Fibroblast of gingiva (primary cell): ENCODE measurements at places on chromosomes 5 and 9.

DNA sequence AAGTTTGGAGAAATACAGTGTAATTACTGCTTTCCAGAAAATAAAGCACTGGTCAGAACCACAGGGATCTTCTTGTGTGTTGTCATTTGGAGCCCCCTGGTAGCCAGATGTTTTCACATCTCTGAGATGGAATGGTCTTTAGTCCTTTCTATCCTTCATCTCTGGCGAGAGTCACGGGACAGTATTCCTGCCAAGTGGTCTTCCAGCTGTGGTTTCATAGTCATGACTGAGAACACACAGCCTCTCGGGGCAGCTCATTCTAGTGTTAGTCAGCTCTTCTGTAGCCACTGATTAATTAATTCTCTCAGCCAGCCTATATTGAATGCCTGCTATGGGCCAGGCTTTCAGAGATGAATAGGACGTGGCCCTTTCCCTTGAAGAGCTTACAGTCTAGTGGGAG lies 34.1 kb downstream of the HMGXB3 start:
- peak; percentile 70 for DNase-seq

GRCh38 chr5:18395126-18396110 lies 761.2 kb downstream of the TAF11L14 start:
- DNase-seq, result no peak

- no peak for DNase-seq
These were observed 30.1 kb downstream of the B4GALT1 start for GRCh38 chr9:33136721-33137670.

DNA sequence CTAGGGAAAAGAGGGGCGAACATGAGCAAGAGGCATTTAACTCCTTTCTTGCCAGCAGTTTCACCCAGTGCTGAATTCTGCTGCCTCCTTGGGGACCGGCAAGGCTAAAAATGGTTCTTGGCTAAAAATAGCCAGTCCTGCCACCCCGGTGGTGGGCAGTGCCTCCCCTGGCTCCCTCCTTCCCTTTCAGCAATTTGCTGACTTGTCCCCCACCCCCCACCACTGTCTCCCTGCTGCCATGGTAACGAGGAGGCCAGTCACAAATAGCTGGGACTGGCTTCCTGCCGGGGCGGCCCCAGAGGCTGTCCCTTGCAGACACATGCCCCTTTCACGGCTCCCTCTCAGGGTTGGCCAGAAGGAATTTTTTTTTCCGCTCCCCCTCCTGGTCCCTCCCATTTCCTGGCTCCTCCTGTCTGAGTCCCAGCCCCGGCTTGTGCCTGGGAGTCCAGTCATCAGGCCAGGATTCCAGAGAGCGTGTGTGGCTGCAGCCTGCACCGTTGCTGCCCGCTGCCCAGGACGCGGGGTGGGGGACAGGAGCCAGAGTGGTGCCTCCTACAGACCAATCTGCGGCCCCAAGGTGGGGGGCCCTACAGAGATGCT lies 130.3 kb downstream of the RGS3 start:
- DNase-seq, result peak; percentile 98

DNA sequence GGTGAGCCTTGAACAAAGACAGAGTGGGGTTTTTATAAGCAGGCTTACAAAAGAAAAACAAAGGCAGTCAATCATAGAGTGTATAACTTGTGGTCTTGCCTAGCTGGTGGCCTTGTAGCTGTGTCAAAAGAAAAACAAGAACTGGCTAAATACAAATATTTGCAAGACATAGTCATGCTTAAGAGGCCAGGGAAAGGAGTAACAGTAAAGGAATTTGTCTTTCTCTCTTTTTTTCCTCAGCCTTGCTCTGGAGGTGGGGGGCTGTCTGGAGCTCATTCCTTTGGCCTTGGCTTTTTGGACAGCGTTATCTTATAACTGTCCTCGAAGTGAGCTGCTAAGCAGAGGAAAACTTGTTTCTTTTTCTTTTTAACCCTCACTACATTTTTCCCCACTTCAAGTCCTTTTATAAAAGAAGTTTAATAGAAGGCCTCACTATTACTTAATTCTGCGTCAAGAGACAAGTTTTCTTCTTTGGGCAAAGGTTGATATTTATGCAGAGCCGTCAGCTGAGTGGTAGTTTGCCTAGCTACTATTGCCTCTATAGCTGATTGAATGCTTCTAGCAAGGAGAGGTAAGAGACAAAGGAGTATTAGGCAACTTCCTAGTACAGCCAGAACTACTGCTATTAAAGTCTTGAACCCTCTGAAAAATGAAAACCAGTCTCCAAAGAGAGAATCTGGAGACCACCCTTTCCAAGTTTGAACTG lies 14.3 kb downstream of the CEL start:
- peak; percentile 81 for DNase-seq

GRCh38 chr9:131310833-131311554 lies 21.5 kb downstream of the PLPP7 start:
- DNase-seq, result no peak

DNA sequence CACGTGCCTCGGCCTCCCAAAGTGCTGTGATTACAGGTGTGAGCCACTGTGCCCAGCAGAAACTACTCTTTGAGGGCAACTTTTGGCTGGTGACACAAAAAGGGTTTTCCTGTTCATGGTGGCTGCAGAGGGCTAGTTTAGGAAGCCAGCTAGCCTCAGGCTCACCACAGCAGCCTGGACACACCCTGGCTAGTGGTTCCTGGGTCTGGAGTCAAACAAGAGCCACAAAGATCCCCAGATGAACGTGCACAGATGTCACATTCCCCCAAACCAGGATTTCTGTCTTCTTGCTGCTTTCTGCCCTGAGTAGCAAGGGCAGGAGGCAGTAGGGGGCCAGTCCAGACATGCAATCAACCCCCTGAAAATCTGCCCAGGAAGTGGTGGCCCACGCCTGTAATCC lies 6.8 kb downstream of the HBEGF start:
- no peak for DNase-seq

GRCh38 chr5:84253946-84254345 lies 130.7 kb downstream of the EDIL3 start:
- no peak for DNase-seq

GRCh38 chr5:74183041-74183440 lies 457.5 kb downstream of the ENC1 start:
- DNase-seq, result no peak

GRCh38 chr9:135144581-135145170 lies 57.2 kb downstream of the OLFM1 start:
- no peak for DNase-seq

- no peak for DNase-seq
These were observed 117.5 kb upstream of the MTAP start for GRCh38 chr9:21684831-21685362.

- DNase-seq, result no peak
These were observed 53.1 kb upstream of the S1PR3 start for GRCh38 chr9:88938189-88938588.

DNA sequence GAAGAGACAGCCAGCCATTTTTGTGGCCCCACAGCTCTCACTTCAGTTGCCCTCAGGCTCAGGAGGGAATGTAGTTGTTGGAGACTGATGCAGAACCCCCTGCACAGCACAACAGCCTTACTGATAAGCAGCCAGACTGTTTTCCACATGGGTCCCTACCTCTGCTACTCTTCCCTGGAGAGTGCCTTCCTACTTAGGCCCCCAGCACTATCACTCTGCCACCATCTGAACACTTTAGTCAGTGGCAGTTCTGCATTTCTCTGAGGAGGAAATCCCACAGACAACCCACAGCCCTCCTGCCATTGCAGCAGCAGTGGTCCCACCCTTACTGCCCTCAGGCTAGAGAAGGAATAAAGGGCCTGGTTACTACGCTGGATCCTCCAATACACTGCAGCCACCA lies 61.8 kb upstream of the PTPRD start:
- no peak for DNase-seq

DNA sequence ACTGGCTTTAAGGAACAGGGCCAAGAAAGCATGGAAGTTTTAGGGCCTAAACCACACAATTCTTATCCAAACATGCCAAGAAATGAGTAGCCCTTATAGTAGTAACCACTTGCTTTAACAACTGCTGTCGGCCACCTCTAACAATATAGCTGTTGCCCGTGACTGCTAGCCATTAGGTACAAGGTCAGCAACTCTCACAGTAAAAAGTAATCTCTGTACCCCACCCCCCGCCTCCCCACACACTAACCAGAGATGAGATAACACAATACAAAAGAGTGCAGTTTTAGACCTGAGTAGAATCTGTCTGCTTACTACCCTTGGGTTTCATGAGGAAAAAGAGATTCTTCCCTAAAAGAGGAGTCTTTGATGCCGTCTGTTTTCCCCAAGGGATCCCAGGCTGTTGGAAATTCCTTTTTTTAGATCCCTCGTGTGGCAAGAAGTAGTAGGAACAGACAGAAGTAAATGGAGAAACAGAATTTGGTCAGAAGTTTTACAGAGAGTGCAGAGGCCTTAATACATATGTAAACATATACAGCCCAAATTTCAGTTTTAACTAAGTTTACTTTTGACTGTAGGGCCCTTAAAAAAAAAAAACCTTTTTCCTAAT lies 94.3 kb downstream of the WDR41 start:
- DNase-seq, result no peak

GRCh38 chr9:69195668-69196067 lies 21.6 kb downstream of the TJP2 start:
- DNase-seq, result peak; percentile 19

DNA sequence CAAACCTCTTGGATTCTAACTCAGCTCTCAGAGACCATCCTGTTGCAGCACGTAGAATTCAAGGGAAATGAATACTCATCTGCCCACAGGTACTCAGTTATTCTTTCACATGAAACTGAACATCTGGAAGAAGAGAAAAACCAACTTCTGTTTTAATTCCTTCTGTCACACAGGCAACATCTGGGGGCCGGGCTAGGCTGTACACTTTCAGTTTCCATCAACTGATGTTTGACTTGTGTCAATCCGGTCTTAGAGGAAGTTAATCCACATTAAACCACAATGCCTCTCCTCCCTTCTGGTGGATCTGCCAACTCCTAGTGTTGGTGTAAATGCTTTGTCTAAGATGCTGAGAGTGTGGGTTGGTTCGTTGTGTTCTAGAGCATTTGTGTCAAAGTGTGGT lies 17.6 kb downstream of the DMRT3 start:
- DNase-seq, result no peak

DNA sequence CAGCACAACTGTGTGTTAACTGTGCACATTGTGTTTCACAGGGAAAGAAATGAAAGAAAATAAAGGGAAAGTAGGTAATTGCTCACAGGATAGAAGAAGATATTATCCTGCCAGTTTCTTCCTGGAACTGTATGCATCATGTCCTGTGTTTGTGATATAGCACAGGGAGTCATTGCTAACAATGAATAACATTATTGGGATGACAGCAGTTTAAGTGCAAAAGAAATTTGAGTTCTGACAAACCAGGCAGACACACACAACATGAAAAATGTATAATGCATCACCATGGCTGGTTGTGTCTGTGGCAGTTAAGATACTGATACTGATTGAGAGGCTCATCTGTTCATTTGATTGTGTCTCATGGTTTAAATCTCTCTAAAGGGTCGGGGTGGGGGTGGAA lies 145.4 kb downstream of the SPATA31D1 start:
- DNase-seq, result no peak

GRCh38 chr5:115386657-115387056 lies 90.2 kb upstream of the CCDC112 start:
- DNase-seq, result no peak

GRCh38 chr5:6820851-6821479 lies 107.7 kb downstream of the TENT4A start:
- no peak for DNase-seq

- DNase-seq, result no peak
These were observed 164.3 kb upstream of the BRINP1 start for GRCh38 chr9:119533504-119533903.

DNA sequence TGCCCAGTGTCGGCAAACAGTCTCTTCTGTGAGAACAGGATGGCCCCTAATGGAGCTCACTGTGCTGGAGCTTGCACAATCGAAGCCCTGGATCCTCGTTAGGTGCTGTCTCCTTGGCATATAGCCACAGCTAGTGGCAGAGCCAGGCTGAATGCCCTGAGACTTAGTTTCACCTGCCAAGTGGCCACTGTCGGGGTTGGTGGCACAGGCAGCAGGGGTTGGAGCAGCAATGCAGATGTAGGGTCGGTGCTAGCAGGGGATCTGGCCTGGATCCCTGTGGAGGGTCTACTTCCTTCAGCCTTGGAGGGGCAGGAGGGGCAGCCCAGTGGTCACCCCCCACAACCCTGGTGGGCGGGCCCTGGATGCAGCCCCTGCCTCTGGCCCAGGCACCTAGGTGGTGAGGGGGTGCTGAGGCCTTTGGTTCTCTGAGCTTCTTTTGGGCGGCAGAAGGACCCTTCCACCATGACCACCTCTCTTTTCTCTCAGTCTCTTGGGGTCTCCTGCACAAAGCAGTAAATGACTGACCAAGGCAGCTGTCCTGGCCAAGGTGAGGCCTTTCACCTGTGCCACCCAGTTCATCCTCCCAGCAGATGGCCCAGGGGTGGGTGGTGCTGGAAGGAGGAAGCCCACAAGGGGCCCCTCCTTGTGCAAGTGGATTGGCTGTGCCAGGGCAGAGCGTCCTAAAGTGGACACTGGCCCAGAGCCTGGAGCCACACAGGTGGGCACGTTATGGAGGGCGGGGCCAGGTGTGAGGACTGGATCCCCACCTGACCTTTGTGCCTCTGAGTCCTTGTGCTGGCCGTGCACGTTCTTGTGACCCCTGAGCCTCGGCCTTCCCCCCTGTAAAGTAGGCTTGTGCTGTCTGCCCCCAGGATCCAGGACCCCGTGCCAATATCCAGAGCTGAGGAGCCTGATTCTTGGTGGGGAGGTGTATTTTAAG lies 44.8 kb downstream of the PHF2 start:
- DNase-seq, result no peak

- no peak for DNase-seq
These were observed 26.7 kb upstream of the XPA start for GRCh38 chr9:97723819-97724218.

GRCh38 chr5:61281686-61282085 lies 50.4 kb upstream of the ZSWIM6 start:
- DNase-seq, result no peak

- peak; percentile 13 for DNase-seq
These were observed 48.5 kb downstream of the SIL1 start for GRCh38 chr5:139149477-139150199.

DNA sequence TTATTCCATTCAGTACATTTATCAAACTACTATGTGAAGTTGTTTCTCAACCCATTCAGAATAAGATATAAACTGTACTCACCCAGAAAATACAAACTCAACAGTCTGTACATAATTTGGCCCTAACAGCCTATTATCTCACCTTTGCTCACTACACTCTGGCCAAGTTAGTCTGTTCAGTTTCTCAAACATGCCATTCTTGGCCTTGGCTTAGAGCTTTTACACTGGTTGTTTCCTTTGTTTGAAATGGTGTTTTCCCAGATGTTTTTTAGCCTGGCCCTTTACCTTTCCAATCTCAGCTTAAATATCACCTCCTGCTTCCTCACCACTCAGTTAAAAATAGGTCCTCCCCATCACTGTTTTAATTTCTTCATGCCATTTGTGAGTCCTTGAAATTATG lies 13.6 kb downstream of the CDC42SE2 start:
- no peak for DNase-seq
